T follicular helper cell (primary cell): ENCODE measurements at places on chromosomes 7 and 10.

GRCh38 chr7:132723506-132724081 is 147.3 kb upstream of the PLXNA4 start:
- no peak for DNase-seq

DNA sequence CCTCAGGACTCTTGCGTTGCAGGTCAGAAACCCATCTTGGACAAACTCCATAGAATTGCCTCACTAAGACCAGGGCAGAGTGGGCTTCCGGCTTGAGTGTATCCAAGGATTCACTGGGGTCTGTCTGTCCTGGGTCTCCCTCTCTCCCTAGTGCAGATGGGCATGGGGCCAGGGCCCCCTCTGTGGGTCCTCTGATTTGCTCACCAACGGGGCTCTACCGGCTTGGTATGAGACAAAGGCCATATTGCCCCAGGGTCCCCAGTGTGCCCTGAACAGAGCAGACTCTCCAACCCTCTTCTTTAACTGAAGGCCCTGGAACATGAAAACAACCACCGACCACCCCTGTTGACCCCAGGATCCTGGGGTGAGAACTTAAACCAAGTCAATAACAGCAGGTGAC is 68.2 kb upstream of the CHST15 start:
- no peak for DNase-seq

DNA sequence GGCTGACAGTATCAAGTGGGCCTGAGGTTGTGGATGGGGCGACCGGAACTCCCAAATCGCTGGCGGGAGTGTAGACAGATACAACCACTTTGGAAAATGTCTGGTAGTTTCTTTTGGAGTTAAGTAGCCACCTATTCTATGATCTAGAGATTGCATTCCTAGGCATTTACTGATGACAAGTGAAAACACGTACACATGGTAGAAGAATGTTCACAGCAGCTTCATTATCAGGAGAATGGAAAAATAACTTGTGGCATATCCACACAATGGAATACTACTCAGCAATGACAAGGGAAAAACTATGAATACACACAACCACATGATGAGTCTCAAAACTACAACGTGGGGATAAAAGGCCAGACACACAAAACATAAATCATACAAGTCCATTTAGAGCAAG is 146.0 kb downstream of the MYOF start:
- DNase-seq = no peak

GRCh38 chr10:43842496-43842895 is 193.8 kb upstream of the ZNF32 start:
- no peak for DNase-seq

DNA sequence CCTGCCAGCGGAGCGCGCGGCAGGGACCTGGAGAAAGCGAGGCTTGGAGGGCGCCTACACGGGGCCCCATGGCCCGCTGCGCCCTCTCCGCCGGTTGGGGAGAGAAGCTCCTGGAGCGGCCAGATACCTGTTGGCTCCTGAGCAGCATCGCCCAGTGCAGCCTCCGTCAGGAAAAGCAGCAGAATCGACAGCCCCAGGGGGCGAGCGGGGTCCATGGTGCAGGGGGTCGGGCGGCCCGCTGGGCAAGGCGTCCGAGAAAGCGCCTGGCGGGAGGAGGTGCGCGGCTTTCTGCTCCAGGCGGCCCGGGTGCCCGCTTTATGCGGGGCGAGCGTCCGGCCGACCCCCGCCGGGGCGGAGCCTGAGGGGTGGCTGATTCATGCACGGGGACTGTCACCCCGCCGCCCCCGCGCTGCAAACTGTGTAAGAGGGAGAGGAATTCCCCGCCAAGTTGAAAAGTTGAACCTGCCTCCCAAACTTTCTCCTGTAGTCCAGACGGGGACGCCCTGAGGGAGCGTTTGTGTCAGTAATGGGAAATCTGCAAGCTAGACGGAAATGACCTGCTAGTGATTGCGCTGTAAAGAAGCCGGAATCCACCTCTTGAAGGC is at the start of gene TFPI2:
Gene TFPI2 (minus strand): TSS at position 290 of the 605 bp plus-strand sequence. CDS start 75 bp downstream, at position 215.
- no peak for DNase-seq

- DNase-seq = no peak
Observed at GRCh38 chr10:13865758-13866491, 279.2 kb downstream of the PRPF18 start.

DNA sequence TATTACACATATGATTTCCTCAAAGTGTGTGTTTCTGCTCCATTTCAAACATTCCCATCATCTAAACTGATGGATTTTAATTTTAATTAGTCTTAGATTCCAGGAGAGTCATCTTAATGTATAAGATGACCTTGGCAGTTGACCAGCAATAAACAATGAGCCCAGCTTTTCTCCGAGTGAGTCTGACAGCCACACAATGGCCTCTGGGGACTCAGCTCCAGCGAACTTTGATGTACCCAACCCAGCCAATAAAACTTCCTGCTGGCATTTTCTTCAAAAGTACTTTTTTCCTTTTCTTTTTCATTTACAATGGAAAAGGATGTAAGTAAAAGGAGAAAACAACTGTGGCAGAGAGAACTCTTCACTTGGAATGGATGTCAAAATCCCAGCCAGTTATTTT is 139.1 kb upstream of the CTBP2 start:
- no peak for DNase-seq

GRCh38 chr7:139823959-139824521 is 5.0 kb upstream of the TBXAS1 start:
- no peak for DNase-seq

DNA sequence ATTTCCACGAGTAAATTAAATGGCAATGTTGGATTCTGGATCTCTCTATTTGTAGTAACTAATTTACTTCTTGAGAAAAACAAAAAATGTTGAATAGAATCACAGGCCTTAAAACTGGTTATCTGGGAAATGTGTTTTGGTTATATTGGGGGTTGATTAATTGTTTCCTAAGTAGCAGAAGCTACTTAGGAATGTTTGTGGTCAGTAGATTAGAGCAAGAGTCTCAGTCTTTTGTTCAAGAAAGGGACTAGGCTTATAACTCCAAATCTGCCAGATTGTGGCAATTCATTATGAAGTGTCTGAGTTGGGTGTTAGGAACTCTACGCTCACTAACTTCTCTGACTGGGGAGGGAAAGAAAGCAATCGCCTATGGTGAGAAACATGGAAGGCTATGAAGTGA is 244.3 kb upstream of the PHYHIPL start:
- no peak for DNase-seq

- DNase-seq = no peak
Observed at GRCh38 chr10:124151466-124152095, 58.2 kb upstream of the CHST15 start.

DNA sequence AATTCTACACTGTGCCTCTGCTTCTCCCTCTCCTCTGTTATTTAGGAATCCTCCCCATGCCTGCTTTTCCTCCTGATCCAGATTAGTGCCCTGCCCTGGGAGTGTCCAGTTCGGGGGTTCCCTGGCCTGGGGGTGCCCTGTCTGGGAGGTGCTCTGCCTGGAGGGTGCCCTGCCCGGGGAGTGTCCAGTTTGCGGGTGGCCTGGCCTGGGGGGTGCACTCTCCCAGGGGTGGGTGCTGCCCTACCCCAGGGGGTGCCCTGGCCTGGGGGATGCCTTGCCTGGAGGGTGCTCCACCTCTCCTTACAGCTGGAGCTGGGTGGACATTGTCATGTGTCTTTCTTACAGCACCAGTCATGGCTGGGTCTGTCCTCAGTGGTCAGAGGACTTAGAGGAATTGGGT is 20.2 kb downstream of the RAMP3 start:
- no peak for DNase-seq

GRCh38 chr7:1060315-1061072 is 16.1 kb downstream of the GPR146 start:
- DNase-seq = no peak

DNA sequence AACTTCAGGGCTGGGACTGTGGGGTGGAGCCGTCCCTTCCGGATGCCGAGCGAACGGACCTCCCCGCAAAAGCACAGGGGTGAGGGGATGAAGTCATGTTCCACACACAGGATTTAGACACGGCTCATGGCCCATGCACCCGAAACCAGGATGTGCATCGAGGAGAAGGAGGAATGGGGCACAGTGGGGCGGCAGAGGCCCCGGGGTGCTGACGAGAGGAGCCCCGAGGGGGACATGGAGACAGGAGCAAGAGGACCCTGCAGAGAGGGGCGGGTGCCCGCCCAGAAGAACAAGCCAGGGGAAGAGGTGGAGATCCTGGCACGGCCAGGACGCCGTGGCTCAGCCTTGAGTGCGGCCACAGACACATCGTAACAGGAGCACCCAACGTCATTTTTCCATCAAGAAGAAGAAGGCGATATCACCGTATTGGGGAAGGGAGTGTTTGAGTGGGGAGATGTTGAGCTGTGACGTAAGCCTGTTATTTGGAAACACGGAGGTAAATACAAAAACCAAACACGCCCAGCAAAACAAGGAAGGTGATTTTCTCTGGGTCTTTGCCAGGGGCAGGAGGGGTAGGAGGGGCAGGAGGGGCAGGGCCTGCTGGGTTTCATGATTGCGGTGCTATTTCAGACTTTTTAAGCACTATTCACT is 25.3 kb upstream of the FOXL3 start:
- no peak for DNase-seq

GRCh38 chr7:144037414-144038035 is 11.2 kb upstream of the OR2A5 start:
- no peak for DNase-seq

DNA sequence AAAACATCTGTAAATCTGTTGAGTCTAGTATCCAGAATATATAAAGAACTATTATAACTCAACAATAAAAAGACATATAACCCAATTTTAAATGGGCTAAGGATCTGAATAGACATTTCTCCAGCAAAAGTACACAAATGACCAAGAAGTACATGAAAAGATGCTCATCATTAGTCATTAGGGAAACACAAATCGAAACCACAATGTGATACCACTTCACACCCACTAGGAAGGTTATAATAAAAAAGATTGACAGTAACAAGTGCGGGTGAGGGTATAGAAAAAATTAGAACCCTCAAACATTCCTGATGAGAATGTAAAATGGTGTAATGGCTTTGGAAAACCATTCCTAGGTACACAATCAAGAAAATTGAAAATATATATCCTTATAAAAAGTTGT is 4.1 kb downstream of the XPNPEP1 start:
- DNase-seq = no peak

DNA sequence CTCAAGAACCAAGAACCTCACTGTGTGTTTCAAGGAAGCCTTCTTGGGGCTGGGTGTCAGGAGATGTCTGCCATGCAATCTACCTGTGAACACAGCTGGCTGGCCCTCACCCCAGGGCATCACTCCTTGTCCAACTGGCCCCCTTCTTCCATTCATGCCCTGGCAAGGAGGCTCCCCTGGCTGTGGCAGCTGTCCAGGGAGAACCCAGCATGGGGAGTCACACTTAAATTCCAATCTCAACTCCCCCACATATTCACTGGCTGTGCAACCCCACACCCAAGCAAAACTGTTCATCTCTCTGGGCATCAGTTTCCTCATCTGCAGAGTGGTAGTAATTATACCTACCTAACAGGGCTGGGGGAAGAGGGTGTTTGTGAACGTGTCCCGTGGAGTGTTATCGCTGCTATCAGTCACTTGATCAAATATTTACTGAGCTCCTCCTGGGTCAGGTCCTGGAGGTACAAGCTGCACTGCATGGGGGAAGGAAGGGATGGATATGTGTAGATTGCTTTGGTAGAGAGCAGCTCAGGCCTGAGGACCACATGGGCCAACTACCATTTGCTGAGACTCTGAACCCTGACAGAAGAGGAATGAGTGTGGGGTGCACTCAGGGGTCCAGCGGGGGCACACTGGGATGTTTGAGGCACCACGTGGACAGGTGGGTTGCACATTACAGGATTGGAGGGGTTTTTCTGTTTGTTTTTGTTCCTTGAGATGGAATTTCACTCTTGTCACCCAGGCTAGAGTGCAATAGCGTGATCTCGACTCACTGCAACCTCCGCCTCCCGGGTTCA is 2.1 kb upstream of the GPRIN2 start:
- no peak for DNase-seq

GRCh38 chr10:73809061-73809818 is 2.2 kb downstream of the NDST2 start:
- DNase-seq = no peak

- DNase-seq = no peak
Observed at GRCh38 chr10:86071145-86071544, 295.4 kb downstream of the GRID1 start.

DNA sequence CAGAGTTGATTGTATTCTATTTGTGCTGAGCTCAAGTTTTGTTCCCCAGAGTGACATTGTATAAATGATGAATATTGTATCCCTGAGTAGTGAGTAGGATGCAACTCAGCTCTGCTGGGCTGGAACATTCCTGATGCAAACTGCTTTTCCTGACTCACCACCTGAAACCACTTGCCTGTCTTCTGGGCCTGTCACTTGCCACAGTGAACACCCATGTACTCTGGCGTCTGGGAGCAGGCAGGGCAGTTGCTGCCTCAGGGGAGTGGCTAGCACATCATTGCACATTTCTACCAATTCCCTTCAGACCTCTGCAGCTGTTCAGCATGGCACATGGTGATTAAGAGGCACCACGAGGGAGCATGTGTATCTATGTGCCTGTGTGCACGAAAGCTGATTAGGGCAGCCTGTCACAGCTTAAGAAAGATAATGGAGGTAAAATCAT is 157.3 kb downstream of the SND1 start:
- DNase-seq = no peak

DNA sequence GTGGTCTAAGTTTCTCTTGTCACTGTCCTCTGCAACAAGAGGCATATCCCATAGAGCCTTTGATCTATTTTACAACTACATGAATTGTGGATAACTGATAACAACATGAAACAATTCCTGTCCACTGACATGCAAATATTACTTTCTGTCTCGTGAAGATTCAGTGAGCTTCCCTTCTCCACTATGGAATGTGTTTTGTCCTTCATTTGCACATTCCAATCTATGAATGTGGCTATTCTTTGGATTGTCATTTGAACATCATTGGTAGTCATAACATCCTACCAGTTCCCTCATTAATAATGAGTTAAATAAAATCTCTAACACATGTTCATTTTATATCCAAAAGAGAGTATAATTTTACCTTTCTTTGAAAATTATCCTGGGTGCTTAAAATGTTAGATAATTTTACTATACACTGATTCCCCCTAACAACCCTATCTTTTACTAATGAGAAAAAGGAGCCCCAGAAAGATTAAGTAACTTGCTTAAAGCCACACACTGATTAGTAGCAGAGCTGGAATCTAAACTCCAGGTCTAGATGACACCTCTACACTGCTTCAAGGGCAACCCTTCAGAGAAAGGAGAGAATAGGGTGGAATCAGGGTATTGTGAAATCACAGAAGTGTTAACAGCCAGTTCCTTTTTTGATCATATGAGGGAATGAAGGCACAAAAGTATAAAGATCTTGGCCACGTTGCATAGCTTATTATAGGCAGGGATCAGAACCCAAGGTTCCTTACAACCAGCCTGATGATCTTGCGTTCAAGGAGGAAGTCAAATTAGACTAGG is 39.1 kb downstream of the PDE1C start:
- no peak for DNase-seq

GRCh38 chr7:3367261-3367660 is 66.2 kb downstream of the SDK1 start:
- no peak for DNase-seq
